ENCODE measurements at places on chromosomes 7 and 10.

- no peak for DNase-seq
These were observed 267.8 kb downstream of the BICC1 start for GRCh38 chr10:58780476-58780875.

- DNase-seq, result no peak
These were observed 1.9 kb upstream of the GPR146 start for GRCh38 chr7:1042492-1042833.

DNA sequence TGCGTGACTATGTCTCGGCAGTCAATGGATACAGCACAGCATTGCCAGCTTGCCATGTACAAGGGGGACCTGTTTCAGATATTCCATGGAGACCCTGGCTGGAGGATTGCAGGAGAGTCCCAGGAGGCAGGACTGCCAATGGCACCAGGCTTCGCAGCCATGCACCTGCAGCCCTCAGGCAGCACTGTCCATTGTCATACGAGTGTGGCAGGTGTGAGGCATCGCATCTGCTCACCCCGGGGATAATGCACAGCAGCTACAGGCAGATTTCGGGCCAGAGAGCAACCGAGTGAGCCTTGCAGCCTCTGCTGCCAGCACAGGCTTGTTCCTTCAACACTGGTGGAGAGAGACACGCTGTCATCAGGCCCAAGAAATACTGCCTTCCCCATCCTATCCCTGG lies 415.1 kb downstream of the PAXIP1 start:
- DNase-seq, result no peak

- no peak for DNase-seq
These were observed 1.1 kb upstream of the ING3 start for GRCh38 chr7:120949393-120949911.

DNA sequence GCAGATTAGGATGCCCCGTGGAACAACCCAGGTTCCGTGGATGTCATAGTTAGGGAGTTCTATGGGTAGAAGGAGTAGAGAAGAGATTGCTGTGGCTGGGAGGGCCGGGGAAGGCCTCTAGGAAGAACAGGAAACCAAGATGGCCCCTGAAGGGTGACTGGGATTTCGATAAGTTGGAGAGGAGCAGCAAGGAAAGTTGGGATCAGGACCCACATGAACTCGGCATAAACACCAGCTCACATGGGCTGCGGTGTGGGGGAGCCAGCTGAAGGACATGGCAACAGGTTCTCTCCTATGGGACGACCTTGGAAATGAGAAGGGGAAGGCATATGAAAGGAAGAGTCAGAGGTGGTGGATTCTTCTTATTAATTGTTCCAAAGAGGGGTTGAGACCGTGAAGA lies 333.7 kb upstream of the SHH start:
- no peak for DNase-seq

DNA sequence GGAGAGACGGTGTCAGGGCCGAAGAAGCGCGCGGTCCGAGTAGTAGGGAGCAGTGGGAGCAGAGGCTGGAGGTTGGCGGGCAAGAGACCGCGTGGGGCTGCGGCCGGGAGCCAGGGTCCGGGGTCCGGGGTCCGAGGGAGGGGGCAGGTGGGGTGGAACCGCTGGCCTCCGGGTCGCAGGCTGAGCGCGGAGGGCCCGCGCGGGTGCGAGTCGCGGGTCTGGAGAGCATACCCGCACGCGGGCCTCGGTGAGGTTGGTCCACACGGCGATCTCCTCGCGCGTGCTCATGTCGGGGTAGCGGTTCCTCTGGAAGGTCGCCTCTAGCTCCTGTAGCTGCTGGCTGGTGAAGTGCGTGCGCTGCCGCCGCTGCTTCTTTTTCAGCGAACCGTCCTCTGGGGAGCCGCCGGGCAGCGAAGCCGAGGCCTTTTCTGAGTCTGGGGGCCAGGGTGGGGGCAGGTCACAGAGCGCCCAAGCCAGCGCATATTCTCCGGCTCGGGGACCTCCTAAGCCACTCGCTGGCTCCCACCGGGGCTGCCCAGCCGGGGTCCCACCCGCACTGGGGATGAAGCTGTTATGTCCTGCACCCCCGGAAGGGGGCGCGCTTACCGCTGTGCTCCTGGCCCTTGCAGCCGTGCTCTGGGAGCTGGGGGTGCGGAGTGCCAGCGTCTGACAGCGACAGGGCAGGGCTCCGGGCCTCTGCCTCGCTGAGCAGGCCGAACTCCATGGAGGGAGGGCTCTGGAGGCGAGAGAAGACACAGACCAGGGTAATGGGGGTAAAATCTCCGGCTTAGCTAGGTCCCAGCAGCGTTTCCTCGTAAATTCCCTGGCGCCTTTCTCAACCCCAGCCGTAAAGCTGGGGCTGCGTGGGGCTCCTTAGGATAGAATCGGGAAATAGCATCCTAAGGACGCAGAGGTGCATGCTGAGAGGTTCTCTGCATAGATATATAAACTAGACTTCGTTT lies 5.5 kb downstream of the ELOVL3 start:
- peak; percentile 35 for DNase-seq

- DNase-seq, result no peak
These were observed 50.2 kb upstream of the PIK3CG start for GRCh38 chr7:106814887-106815286.
